ENCODE measurements at places on chromosomes 5 and 9.

- no peak overlapping the region for H3K4me3 ChIP-seq
- H3K27ac ChIP-seq = peak overlapping the region; percentile 70
- H3K4me1 ChIP-seq = peaks cover 20% of the 10 kb centered on the region
- no peaks in the 10 kb centered on the region for H3K27me3 ChIP-seq
Measured at GRCh38 chr5:37738057-37738691, 101.7 kb downstream of the GDNF start.

- H3K36me3 ChIP-seq = no peaks in the 10 kb centered on the region
- H3K4me3 ChIP-seq = peak overlapping the region; percentile 12
- peaks cover 44% of the 10 kb centered on the region for H3K4me1 ChIP-seq
- peak; percentile 71 for DNase-seq
- no peaks in the 10 kb centered on the region for H3K27me3 ChIP-seq
Measured at GRCh38 chr5:14171046-14171445, 27.9 kb downstream of the TRIO start.

- H3K4me3 ChIP-seq = no peak overlapping the region
- no peaks in the 10 kb centered on the region for H3K4me1 ChIP-seq
- H3K36me3 ChIP-seq = no peaks in the 10 kb centered on the region
- no peak overlapping the region for H3K27ac ChIP-seq
Measured at GRCh38 chr9:21413624-21414023, 4.7 kb downstream of the IFNA8 start.

- peak; percentile 19 for DNase-seq
- no peaks in the 10 kb centered on the region for H3K27me3 ChIP-seq
- no peak overlapping the region for H3K27ac ChIP-seq
- H3K36me3 ChIP-seq = no peaks in the 10 kb centered on the region
- no peak overlapping the region for H3K4me3 ChIP-seq
Measured at GRCh38 chr5:18113721-18114120, 479.5 kb downstream of the TAF11L14 start.

DNA sequence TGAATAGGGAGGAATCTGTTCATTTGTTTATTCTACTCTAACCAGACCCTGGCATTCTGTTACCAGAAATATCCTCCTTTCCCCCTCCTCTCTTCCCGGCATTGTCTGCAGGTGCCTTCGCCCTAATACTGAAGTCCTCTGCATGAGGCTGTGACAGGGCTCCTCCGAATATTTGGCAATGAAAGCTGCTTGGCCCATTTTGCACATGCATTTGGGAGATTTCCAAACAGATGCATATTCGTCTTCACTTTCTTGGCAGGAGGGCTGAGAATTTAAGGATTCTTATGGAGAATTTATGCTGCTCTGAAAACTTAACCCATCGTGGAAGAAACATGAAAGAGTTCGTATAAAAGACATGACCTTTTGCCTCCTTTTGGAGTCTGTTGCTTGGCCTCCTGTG, 484.0 kb downstream of the ZNF608 start:
- no peaks in the 10 kb centered on the region for H3K36me3 ChIP-seq
- no peak overlapping the region for H3K27ac ChIP-seq
- no peaks in the 10 kb centered on the region for H3K27me3 ChIP-seq
- no peak overlapping the region for H3K4me3 ChIP-seq
- DNase-seq = peak; percentile 20

Data from fibroblast of lung (primary cell).